ENCODE measurements at places on chromosomes 2 and 18.

- DNase-seq, result no peak
Measured at GRCh38 chr2:196702641-196703040, 63.1 kb downstream of the CCDC150 start.

DNA sequence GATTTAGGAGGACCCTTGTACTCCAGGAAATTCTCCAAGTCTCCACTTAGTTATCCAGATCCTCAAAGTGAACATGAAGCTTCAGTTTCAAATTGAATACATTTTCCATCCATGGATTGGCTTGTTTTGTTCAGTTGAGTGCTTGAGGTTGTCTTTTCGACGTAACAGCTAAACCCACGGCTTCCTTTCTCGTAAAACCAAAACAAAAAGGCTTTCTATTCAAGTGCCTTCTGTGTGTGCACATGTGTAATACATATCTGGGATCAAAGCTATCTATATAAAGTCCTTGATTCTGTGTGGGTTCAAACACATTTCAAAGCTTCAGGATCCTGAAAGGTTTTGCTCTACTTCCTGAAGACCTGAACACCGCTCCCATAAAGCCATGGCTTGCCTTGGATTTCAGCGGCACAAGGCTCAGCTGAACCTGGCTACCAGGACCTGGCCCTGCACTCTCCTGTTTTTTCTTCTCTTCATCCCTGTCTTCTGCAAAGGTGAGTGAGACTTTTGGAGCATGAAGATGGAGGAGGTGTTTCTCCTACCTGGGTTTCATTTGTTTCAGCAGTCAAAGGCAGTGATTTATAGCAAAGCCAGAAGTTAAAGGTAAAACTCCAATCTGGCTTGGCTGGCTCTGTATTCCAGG is at the start of gene CTLA4:
TSS of gene CTLA4 (plus strand) at position 211 of the 640 bp plus-strand sequence. CDS start at position 383, 172 bp downstream.
- no peak for DNase-seq

DNA sequence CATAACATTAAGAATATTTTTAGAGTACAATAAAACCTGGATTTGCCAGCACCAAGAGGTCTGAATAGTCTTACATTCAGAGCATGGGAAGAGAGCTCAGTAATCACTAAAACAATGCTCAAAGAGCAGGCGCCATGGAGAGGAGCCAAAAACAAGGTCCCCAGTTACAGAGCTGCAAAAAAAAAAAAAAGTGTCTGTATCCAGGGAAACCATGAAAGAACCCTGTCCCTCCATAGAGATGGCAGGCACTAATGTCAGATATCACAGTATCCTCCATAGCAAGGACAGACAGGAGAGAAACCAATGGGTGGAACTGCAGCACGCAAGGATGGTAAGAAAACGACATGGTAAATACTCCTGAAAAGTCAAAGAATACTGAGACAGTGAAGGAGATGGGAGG is 19.5 kb downstream of the FBXO15 start:
- no peak for DNase-seq

- no peak for DNase-seq
Measured at GRCh38 chr2:73983322-73984202, 1.1 kb upstream of the TET3 start.

GRCh38 chr2:103346780-103347179 is 584.9 kb downstream of the TMEM182 start:
- DNase-seq, result no peak

DNA sequence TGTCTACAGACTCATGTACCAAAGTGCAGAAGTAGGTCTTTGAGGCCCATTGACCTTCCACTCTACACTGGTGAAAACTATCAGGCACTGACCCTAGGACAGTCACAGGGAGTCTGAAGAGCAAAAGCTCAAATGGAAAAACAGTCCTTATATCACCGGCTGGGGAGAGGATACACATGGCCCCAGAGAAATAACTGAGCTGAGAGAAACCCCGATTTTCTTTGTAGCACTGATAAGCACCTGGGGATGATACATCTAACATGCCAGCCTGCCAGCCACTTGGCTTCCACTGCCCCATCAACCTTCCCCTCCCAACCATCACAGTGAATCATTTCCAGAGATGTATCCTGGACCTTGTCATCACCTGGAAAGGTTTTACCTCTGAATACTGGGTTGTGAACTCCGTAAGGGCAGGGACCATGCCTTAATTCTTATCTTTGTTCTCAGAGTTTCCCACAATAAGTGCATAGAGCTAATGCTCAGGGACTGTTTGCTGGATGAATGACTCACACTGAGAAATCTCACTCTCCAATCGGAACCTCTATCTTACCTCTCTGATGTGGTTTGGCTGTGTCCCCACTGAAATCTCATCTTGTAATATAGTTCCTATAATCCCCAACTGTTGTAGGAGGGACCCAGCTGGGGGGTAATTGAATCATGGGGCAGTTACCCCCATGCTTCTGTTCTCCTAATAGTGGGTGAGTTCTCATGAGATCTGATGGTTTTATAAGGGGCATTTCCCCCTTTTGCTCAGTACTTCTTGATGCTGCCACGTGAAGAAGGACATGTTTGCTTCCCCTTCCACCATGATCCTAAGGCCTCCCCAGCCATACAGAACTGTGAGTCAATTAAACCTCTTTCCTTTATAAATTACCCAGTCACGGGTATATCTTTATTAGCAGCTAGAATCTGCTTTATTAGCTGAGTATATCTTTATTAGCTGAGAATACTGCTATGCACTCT is 37.1 kb downstream of the EVA1A start:
- no peak for DNase-seq

DNA sequence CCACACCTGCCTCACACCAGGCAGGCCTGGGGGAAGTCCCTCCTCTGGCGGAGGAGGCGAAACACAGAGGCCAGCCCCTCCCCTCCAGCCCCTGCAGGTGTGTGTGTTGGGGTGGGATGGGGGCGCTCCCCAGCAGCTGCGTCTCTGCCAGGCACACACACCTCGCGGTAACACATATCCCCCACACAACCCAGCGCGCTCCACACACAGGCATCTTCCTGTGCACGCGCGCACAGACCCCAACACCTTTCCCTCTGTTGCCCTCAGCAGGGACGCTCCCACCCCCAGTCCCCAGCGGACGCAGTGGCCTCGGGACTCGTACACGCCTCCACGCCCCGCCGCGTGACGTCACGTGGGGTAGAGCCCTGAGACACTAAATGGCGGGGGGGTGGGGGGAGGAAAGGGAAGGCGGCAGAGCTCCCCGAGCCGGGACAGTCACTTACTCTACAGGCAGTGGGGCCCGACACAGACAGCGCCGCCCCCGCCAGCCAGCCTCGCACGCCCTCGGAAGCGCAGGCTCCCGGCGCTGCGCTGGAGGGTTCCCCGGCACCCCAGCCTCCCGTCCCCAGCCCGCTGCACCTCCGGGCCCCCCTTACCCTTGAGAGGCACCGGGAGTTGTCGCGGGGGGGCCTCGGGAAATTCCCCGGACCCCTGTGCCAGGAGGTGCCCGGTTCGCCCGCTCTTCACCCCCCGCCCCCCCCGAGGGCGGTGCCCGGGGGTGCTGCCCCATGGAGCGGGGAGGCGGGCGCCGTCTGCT is at the start of gene WNT10A:
TSS of gene WNT10A (plus strand) at position 751 of the 757 bp plus-strand sequence. CDS start 144 bp downstream, outside the sequence.
- DNase-seq, result no peak

GRCh38 chr2:66521291-66521922 is 86.5 kb downstream of the MEIS1 start:
- DNase-seq, result no peak
